GM19239 (cell line): ENCODE measurements at places on chromosomes 3 and 15.

DNA sequence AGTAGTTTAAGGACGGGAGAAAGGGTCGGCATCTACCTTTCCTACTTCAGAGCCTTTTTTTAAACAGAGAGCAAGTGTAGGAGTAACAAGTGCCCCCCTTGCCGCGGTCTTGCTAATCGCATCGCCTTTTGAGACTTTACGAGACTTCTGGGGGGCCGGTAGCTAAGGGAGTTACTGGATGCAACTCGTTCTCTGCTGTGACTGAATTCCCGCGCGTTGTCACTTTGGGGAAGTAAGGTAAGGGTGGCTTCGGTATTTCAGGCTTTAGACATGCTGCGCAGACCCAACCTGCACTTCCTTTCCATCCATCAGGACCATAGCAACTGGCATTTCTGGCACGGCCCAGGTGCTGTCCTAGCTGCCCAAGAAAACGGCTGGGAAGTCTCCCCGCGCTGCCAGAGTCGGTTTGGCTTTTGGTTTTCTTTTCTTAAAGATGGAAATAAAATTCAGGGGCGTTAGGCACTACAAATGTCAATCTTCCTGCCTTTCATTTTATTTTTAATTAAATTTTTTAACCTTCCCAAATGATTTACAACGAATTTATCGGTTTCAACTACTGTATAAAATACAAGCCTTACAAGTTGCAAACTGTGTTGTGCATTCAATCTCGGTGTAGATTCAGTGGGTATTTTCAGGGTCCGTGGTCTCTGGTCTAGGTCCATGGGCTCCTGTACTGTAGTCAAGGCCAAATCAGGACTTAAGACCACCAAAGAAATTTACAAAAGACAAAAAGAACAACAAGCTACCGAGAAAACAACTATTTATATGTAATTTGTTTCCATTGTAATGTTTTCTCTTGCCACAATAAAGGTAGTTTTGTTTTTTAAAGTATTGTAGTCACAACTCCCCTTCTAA is 3.5 kb downstream of the MECOM start:
- no peak for DNase-seq

GRCh38 chr3:72105306-72105705 is 320.4 kb upstream of the PROK2 start:
- no peak for DNase-seq

GRCh38 chr3:196531418-196531817 is 16.3 kb upstream of the SMCO1 start:
- no peak for DNase-seq

DNA sequence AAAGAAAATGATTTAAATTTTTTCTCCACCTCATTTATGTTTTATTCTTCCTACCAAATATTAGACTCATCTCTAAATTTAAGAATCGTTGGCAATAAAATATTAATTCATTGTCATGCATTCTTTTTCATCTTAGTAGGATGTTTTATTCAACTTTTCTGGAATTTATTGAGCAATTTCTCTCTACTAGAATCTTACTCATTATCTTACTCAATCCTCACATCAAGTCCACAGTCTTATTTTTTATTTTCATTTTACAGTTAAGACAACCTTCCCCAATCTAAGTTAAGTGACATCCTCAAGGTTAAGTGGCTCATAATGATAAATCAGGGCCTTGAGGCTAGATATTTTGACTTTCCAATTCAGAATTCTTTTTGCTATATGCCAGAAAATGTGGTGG is 15.9 kb upstream of the ALDH1A2 start:
- DNase-seq = no peak

GRCh38 chr3:153513236-153513635 is 351.2 kb downstream of the RAP2B start:
- DNase-seq = no peak

GRCh38 chr3:129344540-129345220 is 66.0 kb downstream of the HMCES start:
- no peak for DNase-seq

DNA sequence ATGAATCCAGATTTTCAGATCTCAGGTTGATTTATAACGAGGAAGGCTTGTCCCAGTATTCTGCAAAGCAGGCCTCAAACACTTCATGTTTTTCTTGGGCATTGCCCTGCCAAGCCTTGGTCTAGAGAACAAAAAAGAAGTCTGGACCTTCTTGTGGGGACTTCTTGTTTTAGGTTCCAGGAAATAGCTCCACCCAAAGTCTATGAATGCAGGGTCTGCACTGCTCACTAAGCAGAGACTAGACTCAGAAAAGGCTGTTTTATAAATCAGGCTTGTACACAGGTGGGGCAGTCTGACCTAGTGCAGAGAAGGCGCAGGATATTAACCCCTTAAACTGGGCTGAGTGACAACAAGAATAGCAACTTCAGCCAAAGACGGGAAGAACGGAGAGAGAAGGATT is 44.3 kb downstream of the GLB1 start:
- DNase-seq = no peak

DNA sequence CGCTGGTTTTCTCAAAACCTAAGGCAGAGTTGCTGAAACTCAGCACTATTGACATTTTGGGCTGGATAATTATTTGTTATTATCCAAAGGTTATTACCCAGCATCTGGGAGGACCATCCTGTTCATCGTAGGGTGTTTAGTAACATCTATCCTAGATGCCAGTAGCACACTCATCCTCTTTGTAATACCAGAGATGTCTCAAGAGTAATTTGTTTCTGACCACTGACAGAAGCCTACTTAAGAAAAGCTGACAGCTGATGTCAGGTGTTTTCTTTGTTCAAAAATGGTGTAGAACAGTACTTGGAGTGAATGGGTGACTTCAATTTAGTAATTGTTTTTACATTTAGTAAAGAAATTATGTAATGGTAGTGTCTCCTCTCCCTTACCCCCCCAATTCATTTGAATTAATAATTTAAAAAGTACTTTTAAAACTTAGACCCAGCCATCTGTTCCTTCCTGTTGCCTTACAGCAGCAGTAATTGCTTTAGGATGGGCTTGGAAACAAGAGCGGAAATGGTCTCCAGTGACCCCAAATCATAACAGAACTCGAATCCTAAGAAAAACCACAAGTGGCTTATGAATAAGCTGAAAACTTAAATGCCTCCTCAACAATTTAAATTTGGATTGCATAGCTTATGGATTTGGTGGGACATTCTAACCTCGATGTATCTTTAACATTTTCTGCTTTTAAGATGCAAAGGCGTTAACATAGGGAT is 105.4 kb downstream of the PTPRG start:
- DNase-seq = no peak

- DNase-seq = no peak
These were observed 96.7 kb downstream of the TP63 start for GRCh38 chr3:189727898-189728297.

- no peak for DNase-seq
These were observed 265.6 kb upstream of the ATP11B start for GRCh38 chr3:182527745-182528144.

DNA sequence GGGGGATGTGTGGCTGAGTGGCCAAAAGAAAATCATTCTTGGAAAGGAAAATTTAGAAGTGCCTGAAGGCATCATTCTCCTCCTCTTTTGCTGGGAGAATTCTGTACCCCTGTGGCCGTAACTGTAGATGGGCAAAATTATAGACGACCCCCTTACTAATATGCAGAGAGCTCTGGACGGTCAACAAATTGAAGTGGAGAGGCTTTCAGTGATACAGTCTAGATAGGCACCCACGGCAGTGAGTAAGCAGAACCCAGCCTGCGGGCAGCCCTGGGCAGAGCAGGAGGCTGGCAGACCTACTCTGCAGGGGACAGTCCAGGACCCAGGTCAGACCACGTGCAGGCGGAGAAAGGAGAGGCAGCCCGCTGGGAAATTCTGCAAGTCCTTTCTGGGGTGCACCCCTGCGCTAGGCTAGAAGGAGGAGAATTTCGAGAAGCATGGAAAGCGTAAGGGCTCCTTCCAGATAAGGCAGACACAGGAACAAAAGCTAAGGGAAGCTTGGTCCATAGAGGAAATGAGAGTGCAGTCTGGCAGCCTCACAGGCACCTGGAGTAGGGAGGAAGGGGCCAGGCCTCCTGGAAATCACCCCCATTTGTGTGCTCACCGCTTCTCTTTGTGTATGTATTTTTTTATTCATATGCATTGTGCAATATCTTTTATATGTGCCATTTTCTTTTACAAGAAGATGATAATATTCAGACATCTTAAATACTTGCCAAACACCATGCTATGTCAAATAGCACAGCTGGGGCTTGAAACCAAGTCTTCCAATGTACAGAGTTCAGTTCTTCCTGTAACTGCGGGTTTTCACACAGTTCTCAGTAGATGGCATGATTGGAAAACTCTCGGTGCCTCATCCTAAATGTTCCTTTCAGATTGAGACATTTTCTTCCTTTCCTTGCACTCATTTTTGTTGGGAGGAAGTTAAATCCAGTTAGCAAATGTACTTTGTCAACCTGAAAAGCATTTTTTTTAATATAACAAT is 40.2 kb downstream of the LRRK1 start:
- DNase-seq = no peak

DNA sequence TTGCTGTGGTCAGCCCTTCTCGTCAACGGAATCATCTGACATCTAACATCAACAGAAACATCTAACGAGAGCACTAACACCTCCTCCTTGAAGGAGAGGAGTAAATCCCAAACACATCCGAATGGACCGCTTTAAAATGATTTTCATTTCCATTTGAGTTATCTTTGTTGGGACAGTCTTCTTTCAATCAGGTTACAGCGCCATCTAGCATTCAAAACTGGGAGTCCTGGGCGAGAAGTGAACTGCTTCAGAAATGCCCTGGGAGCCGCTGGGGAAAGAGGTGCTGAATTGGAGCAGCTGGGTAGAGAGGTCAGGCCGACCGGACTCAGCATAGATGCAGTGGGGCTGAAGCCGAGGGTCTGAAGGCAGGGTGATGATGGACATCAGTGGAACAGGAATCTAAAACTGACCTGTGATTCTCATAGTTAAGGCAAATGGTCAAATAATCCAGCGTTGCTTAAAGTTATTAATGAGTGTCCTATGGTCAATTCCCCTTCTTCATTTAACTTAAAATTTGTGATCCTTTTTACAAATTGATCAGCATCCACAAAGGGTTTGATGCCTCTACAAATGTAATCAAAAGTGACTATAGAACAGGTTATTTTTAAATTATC is 170.0 kb upstream of the NDN start:
- DNase-seq = no peak

GRCh38 chr3:110971010-110971601 is 100.5 kb upstream of the NECTIN3 start:
- DNase-seq = no peak

- DNase-seq = no peak
These were observed 53.0 kb upstream of the STXBP5L start for GRCh38 chr3:120854908-120855526.

DNA sequence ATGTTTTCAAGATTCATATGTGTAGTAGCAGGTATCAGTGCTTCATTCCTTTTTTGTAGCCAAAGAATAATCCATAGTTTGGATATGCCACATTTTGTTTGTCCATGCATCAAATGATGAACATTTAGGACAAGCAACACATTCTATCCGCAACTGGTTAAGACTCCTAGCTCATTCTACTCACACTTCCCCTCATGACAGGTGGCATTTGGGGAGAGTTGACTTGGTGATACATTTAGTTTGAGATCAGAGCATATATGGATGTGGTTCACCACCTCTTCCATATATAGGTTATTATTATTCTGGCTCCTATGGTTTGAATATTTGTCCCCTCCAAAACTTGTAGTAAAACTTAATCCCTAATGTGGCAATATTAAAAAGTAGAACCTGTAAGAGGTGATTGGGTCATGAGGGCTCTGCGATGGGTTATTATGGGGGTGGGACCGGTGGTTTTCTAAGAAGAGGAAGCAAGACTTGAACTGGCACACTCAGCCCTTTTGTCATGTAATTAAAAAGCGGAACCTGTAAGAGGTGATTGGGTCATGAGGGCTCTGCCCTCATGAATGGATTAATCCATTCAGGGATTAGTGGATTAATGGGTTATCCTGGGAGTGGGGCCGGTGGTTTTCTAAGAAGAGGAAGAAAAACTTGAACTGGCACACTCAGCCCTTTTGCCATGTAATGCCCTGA is 75.3 kb upstream of the HRH1 start:
- DNase-seq = no peak

DNA sequence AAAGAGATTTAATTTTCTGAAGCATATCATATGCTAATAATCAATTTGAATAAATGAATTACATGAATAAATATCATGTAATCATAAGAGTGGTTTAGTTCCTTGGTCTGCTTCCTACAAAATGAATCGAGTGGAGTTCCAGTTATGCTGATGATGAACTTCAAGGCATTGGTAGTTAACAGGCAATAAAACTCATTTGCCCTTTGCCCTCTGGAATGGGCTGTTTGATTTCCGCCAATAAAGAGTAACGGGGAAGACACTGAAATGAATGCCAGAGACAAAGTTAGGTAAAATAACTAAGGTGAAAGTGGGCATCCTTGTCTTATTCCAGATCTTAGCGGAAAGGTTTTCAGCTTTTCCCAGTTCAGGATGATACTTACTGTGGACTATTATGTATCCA is 90.1 kb downstream of the C3orf38 start:
- no peak for DNase-seq

GRCh38 chr15:29039466-29040369 is 153.9 kb downstream of the APBA2 start:
- no peak for DNase-seq

- no peak for DNase-seq
These were observed 53.5 kb downstream of the ZBTB38 start for GRCh38 chr3:141421639-141422319.

DNA sequence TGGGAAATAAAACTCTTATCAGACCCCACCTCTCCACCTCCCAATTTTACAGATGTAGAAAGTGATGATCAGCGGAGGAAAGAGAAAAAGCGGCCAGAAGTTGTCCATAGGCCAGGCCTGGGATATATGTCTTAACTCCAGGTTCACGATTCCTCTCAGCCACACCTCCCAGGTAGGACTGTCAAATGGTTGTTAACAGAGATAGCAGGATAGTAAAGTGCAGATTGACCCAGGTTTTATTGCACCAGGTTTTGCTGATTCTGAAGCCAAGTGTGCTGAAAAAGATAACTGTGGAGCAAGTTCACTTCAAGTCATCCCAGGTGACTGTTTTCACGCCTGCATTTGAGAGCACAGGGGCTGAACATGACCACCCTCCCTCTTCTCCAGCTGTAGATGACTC is 36.1 kb downstream of the LSM3 start:
- DNase-seq = no peak

DNA sequence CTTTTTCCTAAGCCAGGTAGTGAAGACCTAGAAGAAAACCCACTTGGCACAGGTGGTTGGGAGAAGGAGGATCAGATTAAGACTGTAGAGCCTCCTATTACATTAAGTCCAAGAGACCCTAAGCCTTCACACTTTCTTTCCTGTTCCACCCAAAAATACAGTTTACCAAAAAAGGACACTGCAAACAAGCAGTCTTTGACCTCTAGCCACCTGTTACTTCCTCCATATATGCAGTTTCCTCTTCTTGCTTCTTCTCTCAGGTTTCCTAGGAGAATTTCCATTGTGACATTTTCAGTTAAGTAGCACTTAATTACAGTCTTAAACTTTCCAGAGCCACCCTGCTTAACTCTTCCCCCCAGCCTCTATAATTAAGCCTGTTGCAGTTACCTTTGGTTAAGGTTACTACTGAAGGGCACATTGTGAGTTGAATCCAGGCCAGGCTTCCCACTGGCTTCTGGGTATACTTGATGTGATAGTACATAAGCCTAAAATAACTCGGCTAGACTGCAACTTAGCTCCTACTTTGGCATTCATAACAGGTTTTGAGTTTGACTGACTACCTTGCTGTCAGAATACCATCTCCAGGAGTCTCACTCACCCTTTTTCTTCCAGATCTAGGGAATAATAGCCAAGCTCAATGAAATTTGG is 114.2 kb upstream of the UMPS start:
- DNase-seq = no peak
